Activated naive CD8-positive, alpha-beta T cell treated with anti-CD3 and anti-CD28 coated beads for 36 hours (primary cell): ENCODE measurements at places on chromosomes 12 and 14.
A peak's percentile ranks its signal among the peaks of the same experiment; 100 is the strongest.

DNA sequence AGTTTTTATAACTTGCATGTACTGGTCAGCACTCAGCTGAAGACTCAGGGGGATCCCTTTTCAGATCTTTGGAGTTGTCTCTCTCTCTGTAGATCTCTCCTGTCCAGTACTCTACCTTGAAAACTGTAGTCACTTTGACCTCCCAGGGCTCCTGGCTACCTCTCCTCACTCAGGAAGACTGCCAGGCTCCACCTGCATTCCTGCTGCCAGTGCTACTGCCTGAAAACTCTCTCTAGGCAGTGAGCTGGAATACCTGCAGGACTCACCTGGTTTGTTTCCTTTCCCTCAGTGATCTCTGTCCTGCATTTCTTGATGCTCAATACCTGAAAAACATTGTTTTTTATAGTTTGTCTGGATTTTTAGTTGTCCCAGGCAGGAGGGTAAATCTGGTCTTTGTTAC is 87.4 kb downstream of the PRIMA1 start:
- DNase-seq: no peak

DNA sequence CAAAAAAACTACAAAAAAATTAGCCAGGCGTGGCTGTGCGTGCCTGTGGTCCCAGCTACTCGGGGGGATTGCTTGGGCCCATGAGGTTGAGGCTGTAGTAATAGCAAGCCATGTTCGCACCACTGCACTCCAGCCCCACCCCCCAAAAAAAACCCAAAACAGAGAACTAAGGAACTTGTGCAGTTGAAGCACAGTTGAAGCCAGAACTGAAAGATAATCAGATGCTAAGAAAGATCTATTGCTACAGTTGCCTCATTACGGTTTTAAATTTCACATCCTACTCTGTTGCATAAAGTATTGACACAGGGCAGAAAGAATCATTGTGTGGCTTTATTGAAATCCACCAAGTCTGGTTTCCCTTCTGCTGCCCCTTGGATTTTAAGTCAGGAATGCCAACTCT is 3.8 kb downstream of the CS start:
- DNase-seq: no peak

GRCh38 chr12:21618566-21618965 is 13.9 kb upstream of the GYS2 start:
- DNase-seq: no peak

DNA sequence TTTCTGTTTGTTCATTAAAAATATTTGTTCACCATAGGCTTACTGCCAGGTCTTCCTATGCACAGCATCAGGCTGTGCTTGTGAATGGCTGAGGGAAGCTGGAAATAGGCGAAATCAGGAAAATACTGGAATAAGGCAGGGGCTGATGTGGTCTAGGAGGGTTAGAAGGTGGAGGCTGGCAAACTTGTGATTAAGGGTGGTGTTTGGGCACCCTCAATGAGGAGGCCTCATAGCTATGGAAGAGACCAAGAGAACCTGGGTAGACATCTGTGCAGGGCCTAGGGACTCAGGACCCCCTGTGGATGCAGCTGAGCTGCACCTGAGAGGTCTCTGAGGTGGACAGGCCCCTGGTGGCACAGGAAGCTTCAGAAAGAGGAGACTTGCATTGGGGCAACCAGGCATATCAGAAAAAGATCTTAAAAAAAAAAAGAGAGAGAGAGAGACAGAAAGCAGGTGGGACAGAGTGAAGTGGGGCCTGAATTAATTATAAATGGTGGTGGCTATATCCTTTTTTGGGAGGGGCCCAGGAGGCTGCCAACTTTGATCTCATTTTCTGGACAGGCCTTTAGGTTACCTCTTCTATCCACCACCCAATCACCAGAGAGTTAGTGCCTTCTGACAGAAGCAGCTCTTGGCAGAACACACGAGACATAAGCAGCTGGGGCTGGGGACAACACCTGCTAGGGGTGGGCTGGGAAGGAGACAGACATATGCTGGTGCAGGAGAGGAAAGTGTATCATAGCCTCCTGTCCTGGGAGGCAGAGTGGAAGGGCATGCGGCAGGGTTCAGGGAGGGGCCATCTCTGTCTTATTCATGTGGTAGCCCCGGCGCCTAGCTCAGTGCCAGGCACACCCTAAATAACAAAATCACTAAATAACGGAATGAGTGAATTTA is 46.7 kb upstream of the ATP23 start:
- no peak for DNase-seq

DNA sequence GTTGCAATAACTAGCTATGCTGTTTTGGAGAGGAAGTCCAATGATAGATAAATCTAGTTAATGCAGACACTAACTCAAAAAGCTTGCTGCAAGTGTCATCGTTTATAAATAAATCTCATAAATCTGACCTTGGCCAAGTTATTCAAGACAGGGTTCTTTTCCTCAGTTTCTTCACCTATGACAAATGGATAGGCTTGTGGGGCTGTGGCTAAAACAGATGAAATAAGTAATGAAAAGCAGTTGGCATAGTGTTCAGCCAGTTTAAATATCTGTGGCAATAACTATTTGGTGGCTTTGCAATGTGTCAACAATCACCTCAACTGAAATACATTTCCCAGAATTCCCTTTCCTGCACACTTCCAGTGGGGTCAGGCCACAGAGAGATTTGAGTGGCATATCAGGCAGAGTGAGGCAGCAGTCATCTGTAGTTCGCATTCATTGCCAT is 169.9 kb downstream of the DYRK2 start:
- no peak for DNase-seq

DNA sequence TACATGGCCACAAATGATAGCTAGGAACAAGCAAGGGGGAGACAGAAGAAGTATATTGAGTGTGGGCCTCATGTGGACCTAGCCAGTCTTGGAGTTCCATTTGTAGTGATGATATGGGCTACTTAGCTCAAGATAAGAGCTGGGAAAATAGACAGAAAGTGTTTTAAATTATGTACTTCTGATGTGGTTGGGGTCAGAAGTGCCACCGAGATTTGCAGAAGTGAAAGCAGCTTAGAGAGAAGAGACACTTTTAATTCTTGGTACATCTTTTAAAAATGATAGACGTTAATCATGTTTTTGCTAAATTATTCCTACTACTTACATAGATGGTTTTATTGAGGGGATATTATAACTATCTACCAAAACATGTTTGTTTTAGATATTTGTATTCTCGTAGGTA is 198.3 kb upstream of the PDZRN4 start:
- DNase-seq: no peak

DNA sequence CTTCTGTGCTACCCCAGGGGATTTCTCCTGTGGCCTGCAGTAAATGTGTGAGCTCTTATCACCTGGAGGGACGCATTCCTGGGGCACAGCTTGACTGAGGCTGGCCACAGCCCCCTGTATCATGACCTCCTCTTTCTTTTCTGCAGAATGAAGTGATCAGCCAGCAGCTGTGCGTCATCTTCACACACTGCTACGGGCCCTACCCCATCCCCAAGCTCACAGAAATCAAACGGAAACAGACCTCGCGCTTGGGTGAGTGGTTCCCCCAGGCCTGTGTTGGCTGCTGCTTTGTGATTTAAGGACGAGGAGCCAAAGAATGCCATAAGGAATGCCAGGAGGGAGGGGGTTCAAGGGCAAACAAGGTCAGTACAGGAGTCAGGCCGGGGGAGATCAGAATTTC is 50.5 kb upstream of the PWP1 start:
- no peak for DNase-seq

DNA sequence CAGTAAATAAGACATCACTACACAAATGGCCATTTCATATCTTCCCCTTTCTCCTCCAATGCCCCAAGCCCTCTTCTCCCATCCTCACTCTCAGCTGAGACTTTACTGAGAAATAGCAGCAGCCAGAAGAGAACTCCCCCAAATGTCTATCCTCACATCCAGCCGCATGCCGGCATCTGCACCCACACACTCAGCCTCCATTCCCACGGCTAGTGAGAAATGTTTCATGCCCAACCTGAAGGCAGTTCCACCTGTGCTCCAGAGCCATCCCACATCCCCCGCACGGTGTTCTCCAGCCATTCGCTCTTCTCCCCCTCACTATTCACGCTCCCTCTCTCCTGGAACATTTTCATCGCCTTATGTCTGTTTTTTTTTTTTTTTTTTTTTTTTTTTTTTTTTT is 208.7 kb upstream of the DIO3 start:
- no peak for DNase-seq

DNA sequence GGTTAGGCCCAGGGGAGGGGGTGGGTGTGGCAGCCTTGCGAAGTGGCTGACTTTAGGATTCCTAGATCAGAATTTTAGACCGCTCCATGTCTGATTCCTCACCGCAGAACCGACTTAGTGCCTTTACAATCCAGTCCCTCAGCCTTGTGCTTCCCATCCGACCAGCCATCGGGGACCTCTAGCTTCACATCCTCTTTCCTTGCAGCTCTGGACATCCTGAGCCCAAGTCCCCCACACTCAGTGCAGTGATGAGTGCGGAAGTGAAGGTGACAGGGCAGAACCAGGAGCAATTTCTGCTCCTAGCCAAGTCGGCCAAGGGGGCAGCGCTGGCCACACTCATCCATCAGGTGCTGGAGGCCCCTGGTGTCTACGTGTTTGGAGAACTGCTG is 557 bp downstream of the COPS7A start:
- peak; percentile 33 for DNase-seq

DNA sequence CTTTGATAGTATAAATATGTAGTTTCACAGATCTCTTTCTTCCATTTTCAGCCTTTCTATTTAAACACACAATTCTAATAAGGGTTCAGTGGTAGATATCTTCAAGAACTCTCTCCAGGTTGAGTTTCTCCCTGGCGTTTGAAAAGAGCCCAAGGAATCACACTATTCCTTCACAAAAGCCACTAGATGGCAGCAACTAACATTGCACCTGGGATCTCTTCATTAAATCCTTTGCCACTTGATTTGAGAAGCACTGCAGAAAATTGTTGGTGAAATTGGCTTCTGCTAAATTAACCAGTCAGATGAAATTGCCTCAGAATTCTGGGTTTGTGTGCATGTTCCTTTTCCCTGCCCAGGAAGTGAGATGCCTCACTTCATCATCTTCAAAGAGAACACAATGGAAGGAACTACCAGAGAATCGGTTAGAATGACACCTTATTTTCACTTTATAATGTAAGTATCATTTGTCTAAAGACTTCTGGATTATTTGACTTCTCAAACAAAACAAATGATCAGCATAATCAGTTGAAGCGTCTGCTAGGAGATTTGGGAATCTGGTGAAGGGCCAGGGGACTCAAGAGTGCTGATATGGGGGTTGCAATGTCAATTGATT is 6.8 kb downstream of the CCDC198 start:
- no peak for DNase-seq

DNA sequence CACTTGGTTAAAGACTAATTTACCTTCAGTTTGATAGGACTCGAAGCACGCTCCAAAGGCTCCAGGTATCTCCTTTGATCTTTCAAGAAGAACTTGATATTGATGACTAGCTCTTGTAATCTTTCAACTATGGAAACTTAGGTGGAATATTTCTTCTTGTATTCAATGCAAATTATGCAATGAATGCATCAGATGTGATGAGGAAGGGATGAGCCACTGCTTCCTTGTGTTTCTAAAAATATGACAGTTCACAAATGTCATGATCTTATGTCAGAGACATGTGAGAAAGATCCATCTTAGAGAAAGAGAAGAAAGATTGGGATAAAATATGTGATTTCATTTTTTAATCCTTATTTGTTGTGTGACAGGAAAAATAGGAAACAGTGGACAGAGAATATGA is 9.9 kb downstream of the RNASE9 start:
- DNase-seq: no peak

GRCh38 chr14:102226356-102227125 is 78.4 kb downstream of the MOK start:
- DNase-seq: no peak

- peak; percentile 51 for DNase-seq
Measured at GRCh38 chr12:103441437-103442181, 54.2 kb downstream of the C12orf42 start.

DNA sequence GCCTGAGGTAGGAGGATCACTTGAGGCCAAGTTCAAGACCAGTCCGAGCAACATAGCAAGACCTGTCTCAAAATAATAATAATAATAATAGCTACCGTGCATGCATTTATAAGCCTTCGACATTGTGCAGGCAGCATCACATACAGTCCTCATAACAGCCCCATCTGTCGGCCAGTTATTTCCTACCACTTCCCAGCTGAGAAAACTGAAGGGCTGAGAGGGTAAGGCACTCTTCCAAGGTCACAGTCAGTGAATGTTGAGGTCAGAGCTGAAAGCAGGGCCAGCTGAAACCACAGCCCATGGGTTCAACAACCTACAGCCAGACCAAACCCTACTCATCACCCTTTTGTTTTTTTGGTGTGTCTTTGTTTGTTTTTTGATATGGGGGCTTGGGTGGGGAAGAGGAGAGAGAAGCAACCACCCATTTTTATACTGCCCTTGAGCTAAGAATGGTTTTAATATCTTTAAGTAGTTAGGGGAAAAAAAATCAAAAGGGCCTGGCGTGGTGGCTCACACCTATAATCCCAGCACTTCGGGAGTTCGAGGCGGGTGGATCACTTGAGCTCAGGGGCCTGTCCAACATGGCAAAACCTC is 16.8 kb upstream of the ITPK1 start:
- DNase-seq: peak; percentile 17

- DNase-seq: no peak
Measured at GRCh38 chr12:123506059-123506842, 27.3 kb downstream of the RILPL1 start.

GRCh38 chr14:89194376-89194775 is 222.7 kb downstream of the FOXN3 start:
- DNase-seq: no peak

- DNase-seq: no peak
Measured at GRCh38 chr12:34606749-34607519, 584.6 kb downstream of the ALG10 start.

DNA sequence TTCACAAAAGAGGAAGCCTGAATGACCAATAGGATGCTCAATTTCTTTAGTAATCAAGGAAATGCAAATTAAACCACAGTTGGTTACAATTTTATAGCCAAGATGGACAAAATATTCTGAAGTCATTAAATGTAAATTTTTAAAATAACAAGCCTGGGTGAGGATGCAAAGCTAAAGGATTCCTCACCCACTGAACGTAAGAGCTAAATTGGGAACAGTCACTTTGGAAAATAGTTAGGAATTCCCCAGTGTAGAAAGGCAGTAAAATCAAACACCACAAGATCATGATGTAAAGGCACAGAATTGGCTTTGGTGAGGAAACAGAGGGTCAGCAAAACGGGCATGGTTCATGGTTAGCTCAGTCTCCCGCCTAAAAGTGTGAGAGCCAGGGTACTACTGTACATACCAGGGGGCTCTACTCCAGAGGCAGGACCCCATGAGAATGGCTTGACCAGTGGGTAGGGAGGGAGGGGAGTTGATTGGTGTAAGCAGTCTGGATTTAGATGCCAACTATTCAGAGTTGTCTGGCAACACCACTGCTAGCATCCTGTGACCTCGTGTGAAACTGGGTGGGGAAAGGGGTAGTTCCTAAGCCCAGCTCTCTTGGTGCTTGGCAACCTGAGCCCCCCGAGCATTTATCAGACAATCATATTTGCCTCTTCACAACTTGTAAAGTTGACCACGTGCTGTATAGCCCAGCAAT is 213.4 kb upstream of the EGLN3 start:
- DNase-seq: no peak

GRCh38 chr12:76003355-76003638 is 28.3 kb downstream of the PHLDA1 start:
- no peak for DNase-seq
